ENCODE measurements at places on chromosomes 7 and 10.

DNA sequence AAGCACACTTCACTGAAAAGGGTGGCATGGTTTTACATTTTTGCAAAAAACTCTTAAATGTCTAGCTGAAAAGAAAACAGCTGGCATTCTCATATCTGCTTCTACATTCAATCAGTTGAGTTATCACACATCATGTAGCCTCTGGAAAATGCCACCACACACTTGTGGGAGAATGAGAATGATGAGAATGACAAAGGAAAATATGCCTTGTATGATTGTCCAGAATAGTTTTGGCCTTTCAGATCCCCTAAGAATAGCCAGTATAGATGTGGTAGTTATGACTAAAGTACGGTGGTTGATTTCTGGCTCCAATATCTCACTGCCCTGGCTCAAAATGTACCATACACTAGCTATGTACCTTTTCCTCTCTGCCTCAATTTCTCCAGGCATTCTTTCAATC, 30.2 kb upstream of the FRMD4A start:
- no peak for DNase-seq

- DNase-seq, result no peak
These were observed 6.3 kb downstream of the UNC5B start for GRCh38 chr10:71218651-71219050.

- DNase-seq, result no peak
These were observed 32.0 kb upstream of the ARMS2 start for GRCh38 chr10:122422266-122422989.

DNA sequence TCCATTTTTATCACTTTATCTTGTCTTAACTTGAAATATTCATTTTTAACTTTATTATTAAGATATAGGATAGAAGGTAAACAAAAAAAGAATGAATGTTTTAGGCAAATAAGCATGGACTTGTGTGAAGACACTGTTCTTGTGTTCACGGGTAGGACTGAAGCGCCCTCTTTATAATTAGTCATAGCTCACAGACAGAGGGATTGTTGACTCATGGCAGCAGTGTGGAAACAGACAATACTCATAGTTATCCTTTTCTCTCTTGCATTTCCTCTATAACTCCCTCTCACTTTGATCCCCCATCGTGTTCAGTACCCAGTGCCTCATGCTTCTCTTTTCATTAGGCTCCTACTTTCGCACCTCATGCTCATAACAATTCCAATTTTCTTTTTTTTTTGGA, 731.8 kb downstream of the PHTF2 start:
- DNase-seq, result no peak

DNA sequence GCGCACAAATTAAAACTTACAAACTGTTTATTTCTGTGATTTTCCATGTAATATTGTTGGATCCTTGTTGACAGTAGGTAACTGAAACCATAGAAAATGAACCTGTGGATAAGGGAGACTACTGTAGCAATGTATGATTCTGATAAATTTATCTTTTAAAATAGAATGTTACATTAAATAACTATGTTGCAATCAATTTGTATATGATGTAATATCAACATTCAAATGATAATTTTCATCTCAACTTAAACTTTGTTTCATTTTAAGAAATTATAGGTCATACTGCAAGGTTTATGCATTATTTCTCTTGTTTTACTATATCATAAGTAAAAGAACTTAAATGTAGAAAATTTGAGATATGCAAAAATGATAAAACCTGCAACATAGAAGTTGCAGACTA, 718.0 kb upstream of the MBL2 start:
- no peak for DNase-seq

GRCh38 chr7:151472644-151473380, 32.9 kb upstream of the CRYGN start:
- DNase-seq, result no peak

GRCh38 chr7:116327752-116328151, 117.4 kb downstream of the TES start:
- DNase-seq, result no peak

GRCh38 chr7:47349401-47349800, 232.5 kb downstream of the TNS3 start:
- no peak for DNase-seq

Measured in thoracic aorta (tissue), 2 donors.